ENCODE measurements at places on chromosomes 3 and 15. TPM values are rescaled to one million over a fixed set of nuclear protein-coding genes. Genes with fewer than 3 reads are reported as not detected.

DNA sequence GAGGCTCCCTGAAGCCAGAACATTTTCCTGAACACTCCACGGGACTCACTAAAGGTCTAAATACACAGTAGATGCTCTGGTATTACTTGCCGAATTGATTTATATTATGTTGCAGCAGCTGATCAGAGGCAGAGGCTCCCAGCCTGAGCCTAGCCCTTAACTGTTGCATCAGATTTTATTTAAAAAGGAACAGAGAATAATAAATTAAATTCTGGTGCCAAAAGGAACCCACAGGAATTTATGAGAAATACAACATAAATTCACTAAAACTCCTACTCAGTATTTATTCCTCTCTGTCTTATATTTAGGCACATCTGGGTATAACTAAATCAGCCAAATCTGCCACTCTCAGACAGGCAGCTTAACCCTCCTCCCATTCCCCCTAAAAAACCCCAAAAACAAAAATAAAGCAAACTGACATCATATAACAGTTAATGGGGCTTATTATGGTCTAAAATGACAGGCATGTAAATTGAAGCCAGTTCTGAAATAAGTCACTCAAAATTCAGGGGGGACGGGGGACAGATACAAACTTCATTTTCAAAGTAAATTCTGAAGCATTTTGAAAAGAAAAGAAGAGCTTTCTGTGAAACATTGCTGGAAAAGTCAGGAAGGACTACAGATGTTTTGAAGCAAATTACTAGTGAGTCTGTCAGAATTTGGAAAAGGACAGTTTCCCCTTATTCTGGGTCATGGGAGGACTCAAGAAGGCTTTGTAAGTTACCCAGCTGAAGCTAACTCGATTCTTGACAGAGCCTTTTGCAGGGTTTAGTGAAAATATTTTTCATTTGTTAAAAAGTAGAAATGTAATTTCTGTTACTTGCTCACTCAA, 53.8 kb upstream of the CORO2B start:
- peak; percentile 82 for DNase-seq

Gene ATP11B
- total RNA-seq, result 79.0 TPM

GRCh38 chr3:29331456-29332194, 50.8 kb downstream of the RBMS3 start:
- DNase-seq, result no peak

Gene PARP15
- not detected for total RNA-seq

DNA sequence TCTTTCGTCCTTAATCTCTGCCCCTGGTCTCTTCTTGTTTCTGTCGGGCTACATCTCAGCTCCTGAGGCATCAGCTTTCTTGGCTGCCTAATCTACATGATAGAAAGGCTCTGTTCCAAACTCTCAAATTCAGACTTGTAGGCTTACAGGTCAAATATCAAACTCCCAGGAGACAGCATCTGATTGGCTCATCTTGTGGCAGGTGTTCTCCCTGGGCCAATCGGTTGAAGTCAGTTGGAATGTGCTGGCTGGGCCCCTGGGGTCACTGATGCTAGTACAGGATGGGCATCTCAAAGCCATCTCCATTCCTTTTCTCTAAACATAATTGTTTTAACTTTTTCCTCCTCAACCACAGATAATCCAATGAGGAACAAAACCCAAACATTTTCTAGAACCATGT, 198.7 kb downstream of the CNTN3 start:
- DNase-seq, result no peak

Gene LPP
- 45.2 TPM for total RNA-seq

DNA sequence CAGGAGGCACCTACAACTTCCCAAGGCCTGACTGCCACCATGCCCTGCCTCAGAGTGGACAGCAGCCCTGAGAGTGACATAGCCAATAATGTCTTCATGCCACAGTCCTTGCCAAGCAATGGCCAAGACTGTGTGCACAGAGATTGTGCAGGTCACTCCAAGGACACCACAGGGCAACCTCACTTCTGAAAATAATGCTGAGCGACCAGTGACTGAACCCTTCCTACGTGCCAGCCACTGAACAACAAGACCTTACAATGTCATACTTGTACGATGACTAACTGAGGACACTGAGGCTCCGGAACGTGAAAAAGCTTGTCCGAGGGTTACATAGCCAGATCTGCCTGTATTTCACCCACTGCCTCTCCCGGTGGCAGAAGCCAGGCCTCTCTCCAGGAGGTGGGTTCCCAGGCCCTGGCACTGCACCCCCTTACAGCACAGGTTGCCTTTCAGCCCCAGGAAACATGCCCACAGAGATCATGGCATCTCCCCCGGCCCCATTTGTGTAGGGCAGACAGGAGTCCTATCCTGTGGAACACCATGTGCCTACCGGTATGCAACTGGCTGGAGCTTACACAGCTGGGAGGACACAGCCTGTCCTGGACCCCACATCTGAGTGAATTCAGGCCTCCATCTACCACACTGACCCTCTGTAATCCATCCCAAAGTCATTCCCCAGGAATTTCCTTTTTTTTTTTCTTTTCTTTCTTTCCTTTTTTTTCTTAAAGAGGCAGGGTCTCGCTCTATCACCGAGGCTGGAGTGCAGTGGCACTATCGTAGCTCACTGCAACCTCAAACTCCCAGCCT, 72.3 kb downstream of the SLC12A8 start:
- no peak for DNase-seq

DNA sequence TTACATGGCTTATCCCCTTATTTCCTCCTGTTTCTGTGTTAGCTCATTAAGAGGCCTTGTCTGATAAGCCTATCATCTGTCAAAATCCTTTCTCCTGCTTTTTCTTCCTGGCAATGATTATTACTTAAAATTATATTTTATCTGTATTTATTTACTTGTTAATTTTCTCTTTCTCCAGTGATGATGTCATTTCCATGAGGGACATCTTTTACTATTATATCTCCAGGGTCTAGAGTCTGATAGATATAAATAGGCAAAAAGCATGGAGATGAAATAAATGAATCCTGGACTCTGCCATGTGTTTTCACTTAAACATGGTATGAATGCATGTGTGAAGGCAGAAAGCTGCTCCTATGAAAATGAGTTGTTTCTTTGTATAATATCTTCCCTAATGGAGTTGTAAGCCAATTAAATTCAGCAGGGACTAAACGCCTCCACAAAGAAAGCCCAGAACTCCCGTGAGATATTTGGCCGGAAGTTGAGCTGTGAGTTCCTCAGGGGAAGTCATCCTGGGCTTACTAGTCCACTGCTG, 375.2 kb downstream of the TUSC7 start:
- DNase-seq, result no peak

- peak; percentile 86 for DNase-seq
These were observed 111.2 kb downstream of the LSM3 start for GRCh38 chr3:14289590-14290461.

DNA sequence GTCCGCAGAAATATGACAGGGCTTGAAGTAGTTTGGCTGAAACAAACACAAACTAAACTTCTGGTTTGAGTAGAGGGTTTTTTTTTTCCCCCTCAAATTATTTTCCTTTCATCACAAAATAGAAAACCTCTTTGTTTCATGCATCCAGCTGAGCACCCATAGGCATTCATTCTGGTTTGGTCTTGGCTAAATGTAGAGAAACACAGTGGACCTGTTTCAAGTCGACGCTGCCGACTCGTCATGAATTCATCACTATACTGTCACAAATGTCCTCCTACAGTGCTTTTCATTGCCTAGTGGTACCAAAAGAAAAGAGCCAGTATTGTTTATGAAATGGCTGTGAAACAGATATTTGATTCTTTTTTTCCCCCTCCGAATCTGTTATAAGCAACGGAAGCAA, 52.4 kb upstream of the GYG1 start:
- DNase-seq, result no peak

Gene NANOGP8
- total RNA-seq, result not detected

- no peak for DNase-seq
These were observed 50.1 kb downstream of the CADPS start for GRCh38 chr3:62824965-62825592.

DNA sequence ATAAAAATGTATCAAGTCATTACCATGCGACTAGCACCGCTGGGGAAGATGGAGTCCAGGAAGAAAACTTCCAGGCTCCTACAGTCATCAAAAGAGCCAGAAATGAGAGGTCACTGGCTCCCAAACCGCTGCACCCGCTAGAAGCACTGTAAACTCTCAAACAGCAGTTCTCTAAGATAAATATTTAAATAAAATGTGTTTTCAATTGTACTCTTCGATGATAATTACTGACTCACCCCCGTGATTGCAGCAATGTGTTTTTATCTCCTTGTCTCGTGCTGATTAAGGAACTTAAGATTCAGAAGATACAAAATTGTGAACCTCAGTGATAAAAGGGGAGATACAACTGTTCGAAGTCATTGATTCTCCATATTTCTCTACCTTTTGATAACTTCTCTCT, 45.8 kb upstream of the FOXP1 start:
- DNase-seq, result peak; percentile 63

Gene NR1I2
- total RNA-seq, result 0.06 TPM

GRCh38 chr15:65372787-65373067, 5.1 kb downstream of the IGDCC3 start:
- no peak for DNase-seq

DNA sequence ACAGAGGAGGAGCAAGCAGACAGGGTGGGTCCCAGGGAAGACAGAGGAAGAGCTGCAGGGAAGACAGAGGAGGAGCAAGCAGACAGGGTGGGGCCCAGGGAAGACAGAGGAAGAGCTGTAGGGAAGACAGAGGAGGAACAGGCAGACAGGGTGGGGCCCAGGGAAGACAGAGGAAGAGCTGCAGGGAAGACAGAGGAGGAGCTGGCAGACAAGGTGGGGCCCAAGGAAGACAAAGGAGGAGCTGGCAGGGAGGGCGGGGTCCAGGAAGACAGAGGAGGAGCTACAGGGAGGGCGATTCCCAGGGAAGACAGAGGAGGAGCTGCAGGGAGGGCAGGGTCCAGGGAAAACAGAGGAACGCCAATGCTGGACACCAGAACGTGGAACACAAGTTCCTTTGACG, 66.5 kb downstream of the PLXNA1 start:
- no peak for DNase-seq

DNA sequence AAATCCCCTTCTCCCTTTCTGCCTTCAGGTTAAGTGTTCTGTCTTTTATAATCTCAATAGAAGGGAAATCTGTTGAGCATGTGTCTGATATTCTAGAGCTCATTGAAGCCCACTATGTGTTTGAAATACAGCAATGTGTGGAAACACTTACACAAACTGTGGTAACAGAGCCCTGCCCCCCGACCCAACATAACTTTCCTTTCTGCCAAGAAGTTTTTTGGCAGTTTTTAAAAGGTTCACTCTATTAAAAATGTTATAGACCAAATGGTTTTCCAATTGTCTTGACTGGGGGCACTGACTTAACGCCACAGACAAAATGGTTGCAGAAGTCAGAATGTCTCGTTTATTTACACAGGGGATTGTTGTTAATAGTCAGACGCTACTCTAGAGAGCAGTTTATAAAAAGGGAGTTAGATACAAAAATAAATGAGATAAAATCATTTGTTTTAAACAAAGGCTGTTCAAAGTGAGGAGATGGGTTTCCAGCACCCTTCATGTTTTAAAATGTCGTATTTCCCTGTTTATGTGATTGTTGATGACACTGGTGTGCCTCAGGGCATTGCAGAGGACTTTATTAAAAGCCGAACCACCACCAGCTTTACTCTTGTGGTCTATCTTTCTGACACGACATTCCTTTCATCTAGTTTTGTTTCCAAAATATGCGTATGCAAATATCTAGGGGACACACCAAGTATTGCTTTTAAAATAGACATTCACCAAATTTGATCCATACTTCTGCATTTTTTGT, 26.7 kb upstream of the GREM1 start:
- no peak for DNase-seq

Gene SMCO1
- 0.45 TPM for total RNA-seq

- DNase-seq, result no peak
These were observed 21.6 kb upstream of the SLC6A20 start for GRCh38 chr3:45817831-45818522.

Gene THPO
- 3.0 TPM for total RNA-seq

GRCh38 chr15:75738647-75739325, 26.1 kb upstream of the CSPG4 start:
- peak; percentile 96 for DNase-seq

- DNase-seq, result no peak
These were observed 3.9 kb downstream of the ZIC1 start for GRCh38 chr3:147412917-147413685.

DNA sequence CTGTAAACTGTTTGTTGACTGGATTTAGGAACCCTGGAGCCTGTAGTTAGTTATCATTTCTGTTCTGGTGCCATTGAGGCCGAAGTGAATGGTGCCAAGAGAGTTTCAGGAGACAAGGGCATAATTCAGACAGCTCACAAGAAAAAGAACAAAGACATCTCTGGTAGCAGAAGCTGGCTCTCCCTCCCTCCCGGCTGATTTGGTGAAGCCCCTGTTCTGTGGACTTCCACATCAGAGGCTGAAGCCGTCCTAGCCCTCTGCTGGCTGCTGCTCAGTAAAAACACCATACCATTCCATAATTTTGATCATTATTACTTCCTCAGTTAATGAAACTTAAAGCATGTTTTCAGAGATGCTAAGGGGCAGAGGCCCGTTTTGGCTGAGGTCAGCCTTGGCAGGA, 381.2 kb upstream of the WNT5A start:
- DNase-seq, result no peak

Measured in cardiac muscle cell (in vitro differentiated cells and primary cell).